ENCODE measurements at places on chromosomes 6 and 20. TPM values are rescaled to one million over a fixed set of nuclear protein-coding genes. Genes with fewer than 3 reads are reported as not detected.

- DNase-seq, result peak; percentile 42
Measured at GRCh38 chr6:39980839-39981580, 46.7 kb upstream of the MOCS1 start.

- no peak for DNase-seq
Measured at GRCh38 chr6:24249926-24250325, 107.9 kb downstream of the DCDC2 start.

GRCh38 chr20:16861708-16862107 lies 113.5 kb downstream of the OTOR start:
- no peak for DNase-seq

DNA sequence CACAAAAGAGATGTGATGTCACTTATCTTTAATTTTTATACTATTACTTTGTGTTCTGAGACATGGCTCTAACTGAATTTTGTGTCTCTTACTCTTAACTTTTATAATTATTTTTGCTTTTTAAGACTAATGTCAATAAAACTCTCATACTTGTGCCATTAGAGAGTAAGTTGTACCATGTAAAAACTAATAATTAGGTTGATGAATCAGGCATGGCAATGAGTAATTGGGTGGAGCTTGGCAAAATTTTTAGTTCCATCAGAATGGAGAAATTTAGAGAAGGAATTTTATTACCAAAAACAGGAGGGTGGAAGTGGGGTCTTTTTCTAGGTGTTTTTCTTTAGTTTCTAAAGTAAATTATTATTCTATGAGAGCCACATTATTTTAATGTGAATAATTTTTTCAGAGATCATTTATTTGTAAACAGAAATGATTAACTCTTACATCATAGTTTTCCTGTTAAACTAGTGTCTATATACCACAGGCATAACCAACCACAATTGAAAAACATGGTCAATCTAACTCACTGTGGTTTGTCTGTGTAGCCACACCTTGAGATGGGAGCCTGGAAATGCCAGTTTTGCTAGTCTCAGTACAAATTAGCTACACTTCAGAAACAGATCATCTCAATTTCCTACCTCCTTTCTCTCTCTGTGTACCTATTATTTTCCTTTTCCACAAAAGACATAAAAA lies 51.8 kb downstream of the ELOVL4 start:
- peak; percentile 24 for DNase-seq

DNA sequence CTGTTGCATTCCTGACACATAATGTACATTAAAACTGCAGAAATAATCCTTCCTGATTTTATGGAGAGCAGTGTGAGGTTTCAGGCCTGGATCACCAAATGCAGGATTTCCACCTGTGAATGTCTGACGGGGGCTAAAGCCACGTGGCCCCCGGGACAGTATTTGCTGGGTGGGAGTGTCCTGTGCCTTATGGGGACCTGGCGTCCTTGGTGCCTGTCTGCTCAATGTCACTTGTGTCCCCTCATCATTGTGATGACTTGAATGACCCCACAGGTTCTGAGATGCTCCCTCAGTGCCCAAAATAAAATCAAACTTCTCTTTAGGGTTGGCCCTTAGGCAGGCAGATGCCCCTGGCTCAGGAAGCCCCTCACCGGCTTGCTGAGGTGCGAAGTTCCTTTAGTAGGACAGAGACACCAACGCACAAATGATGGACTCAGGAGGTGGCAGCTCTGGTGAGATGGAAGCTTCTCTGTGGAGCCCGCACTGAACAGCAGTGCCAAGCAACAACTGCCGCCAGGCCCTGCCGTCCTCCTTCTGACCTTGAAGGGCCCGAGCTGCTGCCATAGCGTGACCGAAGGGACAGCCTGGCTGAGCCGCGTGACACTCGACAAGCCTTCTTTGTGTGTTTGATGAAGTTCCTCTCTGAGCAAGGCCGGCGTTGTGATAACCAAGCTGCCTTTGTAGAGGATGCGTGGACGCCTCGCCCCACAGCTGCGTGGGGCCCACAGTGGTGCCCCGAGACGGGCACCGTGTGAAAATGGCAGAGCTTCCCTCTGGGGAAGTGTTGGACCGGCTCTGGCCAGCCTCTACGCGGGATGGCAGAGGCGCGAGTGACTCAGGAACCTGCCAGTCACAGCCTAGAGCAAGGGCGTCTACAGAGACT lies 30.9 kb downstream of the FRMD1 start:
- DNase-seq, result no peak

DNA sequence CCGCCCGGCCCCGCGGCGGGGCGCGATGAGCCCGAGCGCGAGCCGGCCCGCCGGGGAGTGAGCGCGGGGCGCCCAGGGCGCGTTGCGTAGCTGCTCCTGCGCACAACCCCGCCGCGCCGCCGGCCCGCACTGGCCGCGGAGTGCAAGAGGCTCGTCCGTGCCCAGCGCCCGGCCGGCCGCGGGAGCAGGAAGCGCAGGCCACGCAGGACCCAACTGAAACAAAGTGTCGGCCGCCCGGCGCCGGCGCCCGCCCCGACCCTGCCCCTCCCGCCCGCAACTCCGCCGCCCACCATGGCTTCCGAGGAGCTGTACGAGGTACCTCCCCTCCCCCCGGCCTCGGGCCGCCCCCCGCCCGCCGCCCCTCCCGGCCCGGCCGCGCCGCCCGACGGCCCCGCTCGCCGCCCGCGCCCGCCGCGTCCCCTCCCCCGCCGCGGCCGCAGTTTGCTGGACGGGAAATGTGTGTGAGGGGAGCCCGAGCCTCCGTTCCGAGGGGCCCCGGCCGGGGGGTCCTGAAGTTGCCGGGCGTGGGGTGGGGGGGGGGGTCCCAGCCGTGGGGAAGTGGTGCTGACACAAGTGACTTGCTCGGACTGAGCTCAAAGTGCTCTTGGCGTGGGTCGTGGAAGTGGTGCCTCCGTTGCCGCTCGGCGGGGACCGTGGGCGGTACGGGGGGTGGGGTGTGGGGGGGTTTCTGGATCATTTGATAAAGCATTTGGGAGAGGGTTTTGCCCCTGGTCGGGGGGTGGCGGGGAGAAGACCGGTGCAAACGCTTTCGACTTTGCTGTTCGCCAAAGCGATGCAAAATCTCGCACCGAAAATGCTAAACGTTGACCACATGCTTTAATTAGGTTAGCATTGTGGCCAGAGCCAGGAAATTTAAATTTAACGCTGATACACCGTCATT lies 539 bp downstream of the CDYL start:
- DNase-seq, result peak; percentile 34

- DNase-seq, result peak; percentile 85
Measured at GRCh38 chr6:132715204-132715603, 1.3 kb upstream of the VNN1 start.

DNA sequence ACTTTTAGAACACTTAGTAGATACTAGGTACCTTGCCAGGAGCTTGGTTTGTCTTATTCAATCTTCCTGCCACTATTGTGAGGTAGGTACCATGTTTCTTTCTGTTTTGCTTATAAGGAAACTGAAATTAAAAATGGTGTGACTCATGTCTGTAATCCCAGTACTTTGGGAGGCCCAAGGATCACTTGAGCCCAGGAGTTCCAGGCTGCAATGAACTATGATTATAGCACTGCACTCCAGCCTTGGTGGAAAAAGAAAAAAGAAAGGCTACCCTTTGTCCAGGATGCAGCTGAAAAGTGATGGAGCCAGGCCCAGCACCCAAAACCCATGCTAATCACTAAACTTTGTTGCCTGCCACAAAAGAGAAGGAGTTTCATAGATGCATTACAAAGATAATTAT lies 34.1 kb upstream of the LAMA4 start:
- DNase-seq, result peak; percentile 48

- peak; percentile 78 for DNase-seq
Measured at GRCh38 chr20:9503526-9504245, 10.7 kb upstream of the LAMP5 start.

- DNase-seq, result no peak
Measured at GRCh38 chr6:150056916-150057315, 12.0 kb downstream of the ULBP3 start.

GRCh38 chr20:36273414-36274180 lies 32.5 kb upstream of the DLGAP4 start:
- DNase-seq, result peak; percentile 8

- no peak for DNase-seq
Measured at GRCh38 chr20:20463933-20464374, 96.0 kb downstream of the INSM1 start.

- DNase-seq, result peak; percentile 64
Measured at GRCh38 chr6:31821301-31822035, 6.1 kb upstream of the HSPA1B start.

DNA sequence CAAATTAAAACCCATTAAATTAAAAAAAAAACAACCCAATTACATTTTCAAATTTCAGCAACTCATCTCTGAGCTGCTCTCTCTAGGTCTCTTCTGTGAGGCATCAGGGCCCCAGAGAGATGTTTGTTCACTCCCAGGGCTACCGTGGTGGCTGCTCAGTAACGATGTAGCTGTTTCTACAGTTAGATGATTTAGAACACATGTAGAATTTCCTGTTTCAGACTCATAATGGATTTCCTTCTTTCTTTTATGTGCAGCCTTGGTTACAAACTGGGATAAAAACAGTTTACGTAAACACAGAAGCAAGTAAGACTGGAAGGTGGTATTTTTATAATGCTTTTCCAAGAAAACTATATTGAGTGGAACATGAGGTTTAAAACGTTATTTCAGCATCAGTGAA lies 116.1 kb upstream of the CCN2 start:
- no peak for DNase-seq

- no peak for DNase-seq
Measured at GRCh38 chr6:3788408-3789017, 37.0 kb upstream of the PXDC1 start.

The FNDC1 gene
- total RNA-seq, result not detected

The ENPP1 gene
- 26.5 TPM for total RNA-seq

The COL10A1 gene
- 1.4 TPM for total RNA-seq

The B3GAT2 gene
- total RNA-seq, result under 0.01 TPM
